Stimulated activated CD4-positive, alpha-beta T cell treated with anti-CD3 and anti-CD28 coated beads, TNF-alpha, amount 100 ng/mL, for 48 hours (primary cell): ENCODE measurements at places on chromosomes 4 and X.

DNA sequence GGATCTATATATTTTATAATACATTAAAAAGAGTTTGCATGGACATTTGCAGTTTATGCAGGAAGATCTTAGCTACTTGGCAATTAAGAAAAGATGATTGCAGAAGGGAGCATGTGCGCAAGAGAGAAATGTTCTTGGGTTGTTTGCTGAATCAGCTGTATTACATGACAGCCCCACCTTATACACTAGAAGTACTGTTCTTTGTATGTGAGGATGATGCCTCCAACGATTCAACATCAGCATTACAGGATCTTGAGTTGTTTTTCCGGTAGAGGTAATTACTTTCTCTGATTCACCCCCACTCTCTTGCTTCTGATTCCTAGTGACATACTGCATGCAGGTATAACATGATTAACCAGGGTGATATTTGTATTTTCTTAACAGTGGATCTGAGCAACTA, 140.8 kb downstream of the PCDH7 start:
- no peak for DNase-seq

- no peak for DNase-seq
Observed at GRCh38 chr4:65014078-65014477, 604.8 kb upstream of the TECRL start.

- DNase-seq = no peak
Observed at GRCh38 chrX:70087857-70088630, 25.8 kb downstream of the OTUD6A start.

DNA sequence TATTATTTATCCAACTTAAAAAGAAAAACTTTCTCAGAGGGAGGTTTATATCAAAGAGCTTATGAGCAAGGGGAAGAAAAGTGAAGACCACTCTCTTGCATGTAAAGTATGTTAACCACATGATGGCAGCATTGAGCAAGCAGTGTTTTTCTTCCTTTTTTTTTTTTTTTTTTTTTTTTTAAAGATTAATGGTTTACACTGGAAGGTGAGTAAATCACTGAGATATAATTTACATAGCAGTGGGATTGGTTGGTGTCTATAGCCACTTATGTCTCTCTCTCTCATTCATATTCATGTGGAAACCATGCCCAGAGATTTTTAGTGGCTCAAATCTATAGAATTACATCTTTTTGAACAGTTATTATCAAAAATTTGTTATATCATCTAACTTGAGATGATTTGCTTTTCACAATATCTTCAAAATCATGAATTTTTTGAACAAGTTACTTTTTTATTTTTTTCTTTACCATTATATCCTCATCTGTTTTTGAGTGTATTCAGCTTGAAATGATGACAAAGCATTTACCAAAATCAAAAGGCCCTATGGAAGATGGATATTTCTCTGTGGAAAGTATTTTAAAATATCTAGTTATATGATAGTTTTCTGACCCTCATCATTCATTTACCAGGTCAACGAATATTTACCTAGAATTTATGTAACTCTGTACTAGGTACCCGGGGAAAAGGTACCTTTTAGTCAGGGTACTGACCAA, 31.6 kb downstream of the MTHFD2L start:
- DNase-seq = no peak

GRCh38 chr4:182862921-182863320, 54.3 kb downstream of the DCTD start:
- DNase-seq = no peak

DNA sequence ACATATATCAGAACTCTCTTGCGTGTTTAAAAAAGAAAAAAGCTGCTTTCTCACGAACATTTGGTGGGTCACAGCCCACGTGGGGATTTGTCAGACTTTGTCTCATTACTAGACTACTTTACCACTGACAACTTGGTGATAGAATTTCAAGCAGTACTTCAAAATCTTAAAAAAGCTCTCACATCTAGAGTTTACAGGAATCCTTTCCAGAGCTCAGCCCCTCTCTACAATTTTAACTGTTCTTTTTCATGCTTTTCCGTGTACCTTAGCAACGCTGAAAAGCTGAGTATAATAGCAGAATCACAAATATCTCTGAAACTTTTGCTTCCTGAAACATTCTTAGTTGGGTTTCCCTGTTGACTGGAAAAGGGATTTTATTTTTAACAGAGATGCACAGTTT, 50.2 kb downstream of the SMAD1 start:
- no peak for DNase-seq

DNA sequence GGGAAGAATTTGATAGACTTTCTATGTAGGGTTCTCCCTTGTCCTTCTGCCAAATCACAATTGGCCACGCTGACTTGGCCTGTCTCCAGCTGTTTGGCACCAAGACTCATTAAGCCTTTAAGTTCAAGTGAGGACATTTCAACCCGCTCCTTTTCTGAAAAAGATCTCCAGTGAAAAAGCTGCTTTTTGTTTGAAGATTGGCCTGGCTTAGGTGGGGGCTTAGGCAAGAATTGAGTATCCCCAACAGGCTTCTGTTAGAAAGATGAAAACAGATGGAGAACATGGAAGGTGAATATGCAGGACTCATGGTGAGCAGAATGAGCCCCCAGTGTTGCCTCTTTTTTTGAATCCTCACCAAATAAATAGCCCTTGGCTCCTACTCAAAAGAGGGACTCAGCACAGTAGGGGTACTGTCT, 28.5 kb upstream of the LIMCH1 start:
- no peak for DNase-seq

DNA sequence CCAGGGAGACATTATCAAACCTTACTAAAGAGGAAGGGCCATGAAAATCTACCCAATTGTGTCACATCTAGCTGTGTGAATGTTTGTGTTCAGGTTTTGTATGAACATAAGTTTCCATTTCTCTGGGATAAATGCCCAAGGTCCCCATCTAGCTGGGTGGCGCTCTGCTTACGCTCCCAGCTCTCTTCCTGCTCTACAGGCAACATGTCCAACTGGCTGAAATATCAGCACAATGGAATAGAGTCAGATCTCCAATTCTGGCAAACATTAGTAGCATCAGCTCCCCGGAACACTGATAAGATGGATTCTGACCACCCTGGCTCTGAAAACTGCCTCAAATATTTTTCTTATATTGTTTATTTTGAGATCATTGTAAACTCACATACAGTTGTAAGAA, 74.8 kb downstream of the IRF2 start:
- DNase-seq = no peak

DNA sequence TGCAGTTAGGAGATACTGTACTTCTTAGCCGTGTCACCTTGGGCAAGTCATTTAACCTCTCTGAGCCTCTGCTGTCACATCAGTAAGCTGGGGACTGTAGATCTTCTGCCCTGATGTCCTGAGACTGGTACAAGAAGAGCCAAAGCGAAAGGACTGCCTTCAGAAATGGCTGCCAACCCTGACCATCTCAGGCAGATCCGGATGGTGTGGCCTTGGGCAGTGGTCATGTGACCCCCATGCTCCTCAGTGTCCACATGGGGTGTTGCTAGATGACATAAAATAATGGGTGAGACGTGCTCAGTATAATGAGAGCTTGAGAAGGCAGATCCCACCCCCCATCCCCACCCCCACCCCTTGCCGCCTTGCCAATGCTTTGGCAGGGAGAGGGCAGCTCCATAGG, 60.4 kb upstream of the MTM1 start:
- DNase-seq = no peak

GRCh38 chr4:186643501-186644310, 80.0 kb downstream of the FAT1 start:
- no peak for DNase-seq

DNA sequence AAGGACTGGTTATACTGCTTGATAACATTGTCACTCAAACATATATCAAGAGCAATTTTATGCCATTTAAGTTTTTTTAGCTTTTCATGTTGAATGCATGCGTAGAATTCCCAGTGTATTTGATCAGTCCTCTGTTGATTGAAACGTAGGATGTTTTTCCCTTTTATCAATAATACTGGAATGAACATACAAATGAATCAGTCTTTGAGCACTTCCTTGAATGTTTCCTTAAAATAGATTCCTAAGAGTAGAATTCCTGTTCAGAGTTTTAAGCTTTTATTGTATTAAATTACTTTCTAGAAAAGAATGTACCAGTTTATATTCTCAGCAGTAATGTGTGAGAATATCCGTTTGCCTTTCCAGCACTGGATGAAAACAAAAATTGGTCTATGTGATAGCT, 37.8 kb downstream of the ADD1 start:
- no peak for DNase-seq

GRCh38 chr4:133808151-133808550, 393.4 kb downstream of the PABPC4L start:
- no peak for DNase-seq

DNA sequence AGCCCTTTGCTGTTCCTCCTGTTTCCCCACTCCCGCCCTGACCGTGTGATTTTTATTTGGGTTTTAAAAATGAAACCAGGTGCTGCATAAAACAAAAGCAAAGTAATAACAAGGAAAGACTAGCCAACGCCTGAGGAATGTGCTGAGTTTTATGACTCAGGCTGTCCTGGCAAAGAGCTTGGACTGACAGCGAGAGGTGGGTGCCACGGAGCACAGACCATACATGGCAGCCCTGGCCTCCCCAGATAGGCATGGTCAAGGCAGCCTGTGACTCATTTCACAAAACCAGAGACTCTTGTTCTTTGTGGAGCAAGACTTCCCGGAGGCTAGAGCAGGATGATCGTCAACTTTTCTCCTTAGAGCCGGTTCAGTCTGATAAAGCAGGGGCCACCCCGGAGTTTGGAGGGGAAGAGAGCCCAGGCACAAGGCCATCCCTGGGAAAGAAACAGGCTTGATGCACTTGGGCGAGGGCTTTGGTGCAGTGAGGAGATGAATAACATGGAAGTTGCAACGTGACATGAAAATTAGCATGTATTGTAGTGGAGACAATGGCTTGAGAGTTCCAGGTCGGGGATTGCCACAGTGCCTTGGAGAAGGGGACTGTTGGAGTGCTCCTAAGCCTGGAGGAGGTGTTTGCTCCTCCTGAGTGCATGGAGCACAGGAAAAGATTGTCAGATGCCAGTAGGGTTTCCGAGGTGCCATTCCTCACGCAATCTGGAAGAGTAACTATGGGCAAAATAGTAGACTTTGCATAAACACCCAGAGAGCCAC, 54.8 kb downstream of the C4orf51 start:
- no peak for DNase-seq

- peak; percentile 31 for DNase-seq
Observed at GRCh38 chrX:51144828-51145442, 187.7 kb upstream of the NUDT10 start.

- no peak for DNase-seq
Observed at GRCh38 chr4:118388606-118389005, 35.8 kb upstream of the PRSS12 start.

DNA sequence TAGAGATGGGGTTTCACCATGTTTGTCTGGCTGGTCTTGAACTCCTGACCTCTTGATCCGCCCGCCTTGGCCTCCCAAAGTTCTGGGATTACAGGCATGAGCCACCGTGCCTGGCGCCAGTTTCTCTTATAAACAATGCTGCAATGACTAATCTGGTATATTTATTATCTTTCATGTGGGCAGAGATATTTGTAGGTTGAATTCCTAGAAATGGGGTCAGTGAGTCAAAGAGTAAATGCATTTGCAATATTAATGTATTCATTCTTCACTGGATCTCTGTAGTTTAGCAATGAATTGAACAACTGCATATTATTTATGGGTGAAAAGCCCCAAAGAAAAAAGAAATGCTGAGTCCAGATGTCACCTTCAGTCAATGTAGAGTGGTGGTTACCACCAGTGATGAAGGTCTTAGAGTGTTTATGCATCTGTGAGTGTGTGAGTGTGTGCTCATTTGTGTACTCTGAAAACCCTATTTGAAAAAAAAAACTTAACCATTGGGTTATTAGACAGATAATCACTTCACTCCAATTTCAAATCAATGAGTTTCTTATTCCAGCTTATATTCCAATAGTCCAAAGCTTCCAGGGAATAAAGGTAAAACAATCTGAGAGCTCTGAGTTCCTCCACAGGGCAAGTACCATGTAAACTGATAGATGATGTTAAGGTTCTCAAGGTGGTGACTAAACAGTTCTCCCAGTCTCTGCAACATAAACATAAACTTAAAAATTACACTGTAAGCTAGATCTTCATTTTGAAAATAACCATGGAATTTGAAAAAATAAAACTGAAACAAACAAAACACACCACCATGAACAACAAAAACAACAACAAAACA, 22.6 kb upstream of the CD38 start:
- DNase-seq = peak; percentile 55

DNA sequence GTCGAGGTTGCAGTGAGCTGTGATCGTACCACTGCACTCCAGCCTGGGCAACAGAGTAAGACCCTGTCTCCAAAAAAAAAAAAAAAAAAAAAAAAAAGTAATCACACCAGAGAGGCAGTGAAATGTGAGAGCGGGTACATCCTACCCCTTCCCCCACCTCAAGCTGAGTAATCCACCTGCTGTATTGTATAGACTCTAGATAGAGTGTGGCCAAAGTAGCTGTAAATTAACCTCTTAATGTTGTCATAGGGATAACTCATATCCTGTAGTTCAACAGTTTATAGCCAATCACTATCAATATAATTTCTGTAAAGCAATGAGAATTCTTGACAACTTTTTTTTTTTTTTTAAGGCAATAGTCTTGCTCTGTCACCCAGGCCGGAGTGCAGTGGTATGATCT, 30.8 kb downstream of the TNIP2 start:
- DNase-seq = no peak

- no peak for DNase-seq
Observed at GRCh38 chrX:133189195-133189594, 29.0 kb downstream of the TFDP3 start.

- no peak for DNase-seq
Observed at GRCh38 chr4:185016946-185017758, 1.1 kb upstream of the HELT start.
